Breast epithelium (tissue), 4 donors: ENCODE measurements at places on chromosomes 4 and X.

- no peak for DNase-seq
Observed at GRCh38 chr4:7861440-7861881, 78.2 kb downstream of the AFAP1 start.

- DNase-seq, result no peak
Observed at GRCh38 chrX:148536961-148537360, 36.5 kb downstream of the AFF2 start.

DNA sequence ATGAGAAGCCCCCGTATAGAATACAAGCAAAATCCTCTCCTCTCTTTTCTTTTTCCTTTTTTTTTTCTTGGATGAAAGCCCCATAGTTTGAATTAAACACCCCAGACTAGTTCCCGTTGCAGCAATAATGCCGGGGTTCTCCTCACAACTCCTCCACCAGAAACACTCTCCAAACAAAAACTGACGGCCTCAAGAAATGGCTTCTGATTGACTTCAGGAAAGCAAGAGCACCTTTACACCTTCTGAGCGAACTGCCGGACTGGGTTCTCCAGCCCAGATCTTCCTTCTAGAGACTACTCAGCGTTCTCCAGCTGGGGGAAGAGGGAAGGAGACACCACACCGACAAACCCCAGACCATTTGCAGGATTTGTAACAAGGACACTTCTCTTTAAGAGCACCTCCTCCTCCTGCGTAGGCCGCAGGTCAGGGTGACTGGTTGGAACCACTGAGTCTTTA lies 4.0 kb downstream of the HAND2 start:
- DNase-seq, result no peak

DNA sequence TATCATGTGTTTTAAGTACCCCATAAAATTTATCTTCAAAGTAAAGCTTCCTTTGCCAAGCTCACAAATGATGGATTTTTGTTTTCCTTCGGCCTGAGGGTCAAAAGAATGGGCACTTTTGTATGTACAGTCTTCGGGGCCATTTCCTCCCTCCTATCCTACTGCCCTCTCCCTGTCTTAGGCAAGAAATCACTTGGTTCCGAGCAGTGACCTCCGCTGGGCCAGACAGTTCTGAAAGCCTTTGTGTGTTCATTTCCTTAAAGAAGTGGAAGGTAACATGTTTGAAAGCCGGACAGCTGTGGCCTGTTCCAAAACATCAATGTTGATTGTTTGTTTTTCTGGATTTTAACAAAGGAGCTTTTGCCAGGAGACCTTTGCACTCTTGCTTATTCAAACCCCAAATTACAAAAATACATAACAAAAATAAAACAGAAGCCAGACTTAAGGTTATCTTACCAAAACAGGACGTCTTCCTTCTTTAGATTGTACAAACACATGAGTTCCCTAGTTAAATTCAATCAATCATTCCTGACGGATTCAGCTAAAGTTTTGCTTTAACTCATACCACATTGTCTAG lies 110.6 kb upstream of the LIMCH1 start:
- DNase-seq, result no peak

GRCh38 chr4:182212211-182212761 lies 30.9 kb upstream of the TENM3 start:
- no peak for DNase-seq

DNA sequence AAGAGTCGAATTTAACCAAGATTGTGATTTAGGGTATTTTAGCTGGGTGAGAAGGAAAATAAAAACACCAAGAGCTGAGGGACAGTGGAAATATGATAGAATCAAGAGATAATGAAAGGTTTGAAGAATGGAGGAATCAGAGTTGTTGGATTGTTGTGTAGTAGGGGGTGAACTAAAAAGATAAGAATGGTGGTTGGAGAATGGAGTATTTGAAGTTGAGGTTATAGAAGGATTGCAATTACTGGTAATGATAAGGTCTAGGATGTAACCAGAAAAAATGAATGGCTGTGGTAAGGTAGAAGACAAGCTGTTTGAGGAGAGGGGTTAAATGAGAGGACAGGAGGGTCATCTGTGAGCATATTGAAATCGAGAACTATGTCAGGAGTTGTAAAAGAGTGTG lies 4.5 kb downstream of the ABCE1 start:
- no peak for DNase-seq

DNA sequence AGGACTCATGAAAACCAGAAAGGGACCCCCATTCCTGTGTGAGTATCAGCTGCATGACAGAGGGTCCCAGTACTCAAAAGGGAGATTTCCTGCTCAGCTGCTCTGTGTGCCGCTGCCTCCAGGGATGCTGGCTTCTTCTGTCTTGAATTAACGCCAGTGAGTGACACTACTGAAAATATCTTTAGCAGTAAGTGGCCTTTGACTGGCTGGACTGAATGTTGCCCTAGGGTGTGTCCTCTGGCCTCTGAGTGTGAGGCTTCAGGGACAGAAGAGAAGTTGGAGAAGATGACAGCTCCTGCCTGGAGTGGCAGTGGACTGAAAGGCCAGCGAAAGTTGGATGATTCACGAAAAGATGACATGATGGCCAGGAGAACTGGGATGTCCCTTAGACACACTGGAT lies 95.4 kb downstream of the LIMCH1 start:
- DNase-seq, result no peak

DNA sequence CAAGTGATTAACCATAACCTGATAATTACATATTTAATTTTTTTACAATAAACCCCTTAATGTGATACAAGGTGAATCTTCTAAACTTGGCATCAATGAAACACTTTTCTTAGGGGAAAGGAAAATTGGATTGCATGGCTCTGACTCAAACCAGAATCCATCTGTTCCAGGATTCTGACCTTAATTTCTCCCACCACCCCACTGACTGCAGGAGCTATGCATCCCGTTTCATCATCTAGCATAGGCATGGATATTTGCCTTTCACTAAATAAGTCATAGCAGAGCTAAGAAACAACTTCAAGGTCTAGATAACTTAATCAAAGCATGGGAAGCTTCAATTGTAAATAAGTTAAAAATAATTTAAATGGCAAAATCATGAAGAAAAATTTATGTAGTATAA lies 156.3 kb downstream of the BTC start:
- no peak for DNase-seq

- no peak for DNase-seq
Observed at GRCh38 chrX:136847874-136848273, 32.7 kb downstream of the RBMX start.

GRCh38 chrX:18630934-18631333 lies 41.0 kb downstream of the RS1 start:
- DNase-seq, result no peak

DNA sequence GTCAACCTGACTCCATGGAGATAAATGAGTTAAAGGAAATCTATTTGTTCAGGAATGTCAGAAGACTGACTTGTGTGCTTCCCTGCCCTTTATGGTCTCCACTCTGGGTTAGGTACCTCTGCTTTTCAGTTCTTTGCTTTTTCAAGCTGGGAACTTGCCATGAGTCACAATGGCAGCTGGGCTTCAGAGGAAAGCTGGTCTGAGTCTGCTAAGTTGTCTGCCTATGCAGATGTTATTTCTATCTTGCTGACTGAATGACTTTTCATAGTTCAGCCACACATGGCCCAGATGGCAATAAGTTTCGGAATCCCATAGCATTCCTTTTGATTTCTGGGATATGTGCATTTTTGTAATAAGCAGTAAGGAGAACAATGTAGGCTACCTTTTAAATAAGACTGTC lies 337.9 kb upstream of the FGF13 start:
- DNase-seq, result no peak

DNA sequence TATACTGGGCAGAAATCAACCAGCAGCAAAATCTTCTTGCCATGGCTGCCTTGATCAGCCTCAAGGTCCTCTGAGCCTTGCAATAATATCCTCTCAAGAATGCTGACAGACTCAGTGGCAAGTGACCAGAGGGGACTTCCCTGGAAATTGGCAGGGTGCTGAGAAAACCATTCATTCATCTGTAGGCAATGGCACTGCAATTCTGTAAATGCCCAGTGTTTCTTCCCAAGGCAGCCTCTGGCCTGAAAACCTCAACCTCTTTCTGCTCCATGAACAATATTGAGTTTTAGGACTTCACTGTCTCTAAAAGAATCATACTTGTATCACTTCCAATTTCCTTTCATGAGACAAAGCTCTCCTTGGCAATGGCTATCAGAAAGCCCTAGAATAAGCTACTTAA lies 754.3 kb upstream of the TENM3 start:
- no peak for DNase-seq

DNA sequence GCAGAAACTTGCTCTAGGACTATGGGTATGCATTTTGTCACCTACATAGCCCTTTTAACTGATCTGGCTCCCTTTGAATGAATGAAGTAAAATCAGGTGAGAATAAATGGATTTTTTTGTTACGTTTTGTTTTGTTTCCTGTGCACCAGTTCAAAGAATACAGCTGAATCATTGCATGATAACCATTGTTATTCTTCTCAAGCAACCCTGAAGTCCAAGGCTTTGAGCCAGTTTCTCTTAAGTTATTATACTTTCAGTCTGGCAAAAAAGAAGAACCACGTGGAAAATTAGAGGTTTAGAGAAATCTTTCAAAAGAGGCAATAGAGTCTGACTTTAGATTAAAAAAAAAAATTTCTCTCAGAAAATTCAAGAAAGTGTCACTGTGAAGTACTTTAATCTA lies 398.6 kb upstream of the TECRL start:
- no peak for DNase-seq

- no peak for DNase-seq
Observed at GRCh38 chrX:110318664-110318968, 731 bp upstream of the AMMECR1 start.

DNA sequence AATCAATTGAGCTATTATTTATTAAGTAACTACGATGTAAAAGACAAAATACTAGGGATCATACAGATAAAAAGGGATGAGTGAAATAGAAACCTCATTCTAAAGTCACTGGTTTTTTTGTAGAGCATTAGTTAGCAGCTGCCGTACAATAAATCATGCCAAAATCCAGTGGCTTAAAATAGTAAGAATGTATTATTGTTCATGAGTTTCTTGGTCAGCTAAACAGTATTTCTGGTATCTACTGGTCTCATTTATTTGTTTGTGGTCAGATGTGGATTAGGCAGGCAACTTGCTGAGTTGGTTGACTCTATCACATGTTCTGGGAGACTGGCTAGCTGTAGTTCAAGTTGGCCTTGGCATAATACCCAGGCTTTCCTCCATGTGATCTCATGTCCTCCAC lies 667.3 kb downstream of the GALNTL6 start:
- no peak for DNase-seq

DNA sequence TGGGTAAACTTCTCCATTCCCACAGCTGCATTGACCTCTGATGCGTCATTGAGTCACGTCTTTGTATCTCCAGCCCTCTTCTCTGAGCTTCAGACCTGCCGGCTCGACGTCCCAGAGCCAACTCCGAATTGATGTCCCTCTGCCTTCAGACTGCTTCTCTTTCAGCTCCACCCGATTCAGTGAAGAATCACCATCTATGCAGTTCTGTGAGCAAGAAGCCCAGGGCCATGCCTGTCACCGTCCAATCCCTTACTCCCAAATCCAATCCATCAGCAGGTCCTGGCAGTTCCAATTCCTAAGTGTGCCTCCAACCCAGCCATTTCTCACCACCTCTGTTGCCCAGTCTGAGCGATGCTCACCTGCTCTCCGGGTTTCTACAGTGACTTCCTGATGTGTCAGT lies 70.7 kb downstream of the ENPP6 start:
- DNase-seq, result no peak

DNA sequence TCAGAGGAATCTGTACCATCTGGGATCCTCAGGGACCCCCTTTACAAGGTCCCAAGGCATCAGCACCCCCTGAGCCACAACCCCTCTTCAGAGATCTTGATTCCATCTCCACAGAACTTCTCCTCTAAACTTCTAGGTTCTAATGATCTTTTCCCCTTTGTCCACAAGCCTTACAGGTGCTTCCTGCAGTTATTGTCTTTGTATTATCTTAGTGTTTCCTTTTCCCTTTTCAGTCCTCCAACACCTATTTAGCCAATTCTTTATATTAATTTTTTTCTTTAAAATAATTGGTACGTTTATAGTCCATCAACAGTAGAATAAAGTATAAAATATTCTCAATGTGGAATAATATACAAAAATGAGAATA lies 35.2 kb upstream of the FAM241A start:
- DNase-seq, result no peak

DNA sequence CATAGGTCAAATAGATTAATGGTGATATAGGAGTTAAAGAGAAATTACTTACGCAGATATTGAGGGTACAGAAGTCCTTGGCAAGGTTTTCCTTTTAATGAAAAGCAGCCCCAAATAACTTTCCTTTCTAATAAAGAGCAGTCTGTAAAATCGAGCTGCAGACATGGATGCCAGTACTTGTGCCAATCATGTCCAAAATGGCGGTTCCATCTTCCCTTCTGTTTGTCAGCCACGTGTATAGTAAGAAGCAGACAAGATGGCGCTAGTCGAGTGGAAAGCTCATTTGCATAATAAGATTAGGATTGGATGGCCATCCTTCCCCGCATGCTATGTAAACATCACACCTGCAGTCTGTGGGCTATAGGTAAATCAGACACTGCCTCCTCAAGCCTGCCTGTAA lies 68.5 kb downstream of the FGFBP1 start:
- DNase-seq, result no peak

DNA sequence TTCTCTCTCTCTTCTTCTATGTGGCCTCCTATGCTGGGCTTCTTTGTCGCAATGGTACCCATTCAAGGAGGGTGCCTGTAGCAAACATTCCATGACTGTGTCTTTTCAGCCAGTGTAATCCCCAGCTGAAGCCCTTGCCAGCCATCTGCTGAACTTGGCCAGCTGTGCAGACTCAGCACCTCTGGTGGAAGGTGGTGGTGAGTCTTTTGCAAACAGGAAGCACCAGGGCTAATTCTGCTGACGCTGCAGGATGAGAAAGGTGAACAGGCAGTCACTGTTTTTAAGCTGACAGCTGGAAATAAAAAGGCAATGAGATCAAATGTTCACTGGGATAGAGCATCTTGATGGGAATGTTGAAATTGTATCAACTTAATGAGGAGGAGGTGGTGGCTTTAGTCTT lies 298.7 kb upstream of the CLNK start:
- DNase-seq, result no peak

DNA sequence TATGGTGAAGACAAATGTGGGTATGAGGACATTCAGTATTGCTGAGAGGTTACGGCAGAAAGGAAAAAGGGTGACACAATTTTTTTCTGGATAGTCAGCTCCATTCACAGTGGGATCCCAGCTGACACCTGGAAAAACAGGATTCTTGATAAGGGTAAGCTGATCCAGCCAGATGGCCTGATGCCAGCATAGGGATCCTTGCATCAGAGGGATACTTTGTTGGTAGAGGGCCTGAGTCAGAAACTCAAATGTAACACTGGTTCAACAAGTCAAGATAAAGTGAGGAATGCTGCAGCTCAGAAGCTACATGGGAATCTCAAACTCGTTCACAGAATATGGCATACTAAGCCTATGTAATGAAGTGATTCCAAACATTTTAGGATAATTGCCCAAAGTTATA lies 726.7 kb downstream of the C4orf33 start:
- no peak for DNase-seq
